ENCODE measurements at places on chromosomes 2 and 18. TPM values are rescaled to one million over a fixed set of nuclear protein-coding genes. Genes with fewer than 3 reads are reported as not detected.

- H3K27me3 ChIP-seq = no peaks in the 10 kb centered on the region
- H3K4me1 ChIP-seq = no peaks in the 10 kb centered on the region
- no peak for DNase-seq
- no peaks in the 10 kb centered on the region for H3K36me3 ChIP-seq
- H3K27ac ChIP-seq = no peak overlapping the region
- no peak overlapping the region for H3K4me3 ChIP-seq
These were observed 7.6 kb downstream of the PIGN start for GRCh38 chr18:62179213-62179612.

ANKRD29 gene
- total RNA-seq = 6.3 TPM

- no peak overlapping the region for H3K27ac ChIP-seq
- H3K36me3 ChIP-seq = no peaks in the 10 kb centered on the region
- H3K4me1 ChIP-seq = peaks cover 5% of the 10 kb centered on the region
- no peaks in the 10 kb centered on the region for H3K27me3 ChIP-seq
- H3K4me3 ChIP-seq = no peak overlapping the region
- DNase-seq = no peak
These were observed 83.8 kb upstream of the PPM1B start for GRCh38 chr2:44084850-44085249.

DNA sequence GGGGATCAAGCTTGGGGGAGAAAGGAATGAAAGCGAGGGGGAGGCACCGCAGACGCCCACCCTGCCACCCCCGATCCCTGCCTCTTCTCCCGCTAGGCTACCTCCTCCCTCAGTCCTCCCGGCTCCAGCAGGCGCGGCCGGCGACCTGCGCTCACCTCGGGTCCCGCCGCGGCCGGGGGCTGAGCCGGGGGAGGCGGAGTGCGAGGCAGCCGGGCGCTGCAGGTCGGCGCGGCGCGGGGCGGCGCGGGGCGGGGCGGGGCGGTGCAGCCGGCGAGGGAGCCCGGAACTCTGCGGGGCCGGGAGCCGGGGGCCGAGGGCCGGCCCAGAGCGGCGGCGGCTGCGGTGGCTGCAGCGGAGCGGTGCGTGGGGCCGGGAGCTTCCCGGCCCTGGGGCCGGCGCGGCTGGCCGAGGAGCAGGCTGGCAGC, 477 bp downstream of the ACVR1 start:
- peak; percentile 55 for DNase-seq
- H3K4me1 ChIP-seq = peaks cover 16% of the 10 kb centered on the region
- H3K27me3 ChIP-seq = no peaks in the 10 kb centered on the region
- H3K36me3 ChIP-seq = no peaks in the 10 kb centered on the region
- H3K4me3 ChIP-seq = peak overlapping the region; percentile 61

DNA sequence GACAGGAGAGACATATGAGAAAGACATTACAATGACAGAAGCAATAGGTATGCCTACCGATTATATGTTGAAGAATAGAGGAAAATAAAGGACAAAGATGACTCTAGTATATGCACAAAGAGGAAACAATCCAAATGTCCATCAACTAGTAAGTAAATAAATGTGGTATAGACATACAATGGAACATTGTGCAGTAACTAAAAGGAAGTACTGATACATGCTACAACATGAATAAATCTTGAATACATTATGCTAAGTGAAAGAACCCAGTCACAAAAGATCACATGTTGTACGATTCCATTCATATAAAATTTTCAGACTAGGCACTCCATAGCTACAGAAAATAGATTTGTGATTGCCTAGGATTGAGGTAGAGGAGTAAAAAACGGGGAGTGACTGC, 28.5 kb upstream of the PGAP1 start:
- no peaks in the 10 kb centered on the region for H3K36me3 ChIP-seq
- H3K4me3 ChIP-seq = no peak overlapping the region
- DNase-seq = no peak
- no peaks in the 10 kb centered on the region for H3K4me1 ChIP-seq
- no peak overlapping the region for H3K27ac ChIP-seq
